ENCODE measurements at places on chromosomes 1 and 21.

GRCh38 chr1:204491655-204492054 is 3.0 kb downstream of the PIK3C2B start:
- no peak for DNase-seq

DNA sequence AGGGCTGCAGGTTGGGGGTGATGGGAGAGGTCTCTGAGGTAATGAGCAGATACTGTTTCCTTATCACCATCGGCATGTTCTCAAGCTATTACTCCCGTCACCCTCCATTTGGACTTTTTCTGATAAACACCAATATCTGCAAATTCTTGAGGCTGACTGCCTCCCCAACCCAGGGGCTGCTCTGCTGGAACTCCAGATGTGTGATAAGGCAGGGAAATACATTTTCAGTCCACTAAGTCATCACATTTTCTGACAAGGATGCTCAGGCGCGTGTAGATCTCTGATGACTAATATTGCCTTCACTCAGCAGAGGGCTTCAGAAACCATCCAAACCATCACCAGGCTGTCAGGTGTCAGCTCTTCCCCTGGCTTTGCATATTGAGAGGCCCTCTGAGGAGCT is 215.0 kb upstream of the POU3F1 start:
- DNase-seq: no peak

GRCh38 chr21:33968080-33968994 is 52.7 kb upstream of the ATP5PO start:
- DNase-seq: peak; percentile 40

DNA sequence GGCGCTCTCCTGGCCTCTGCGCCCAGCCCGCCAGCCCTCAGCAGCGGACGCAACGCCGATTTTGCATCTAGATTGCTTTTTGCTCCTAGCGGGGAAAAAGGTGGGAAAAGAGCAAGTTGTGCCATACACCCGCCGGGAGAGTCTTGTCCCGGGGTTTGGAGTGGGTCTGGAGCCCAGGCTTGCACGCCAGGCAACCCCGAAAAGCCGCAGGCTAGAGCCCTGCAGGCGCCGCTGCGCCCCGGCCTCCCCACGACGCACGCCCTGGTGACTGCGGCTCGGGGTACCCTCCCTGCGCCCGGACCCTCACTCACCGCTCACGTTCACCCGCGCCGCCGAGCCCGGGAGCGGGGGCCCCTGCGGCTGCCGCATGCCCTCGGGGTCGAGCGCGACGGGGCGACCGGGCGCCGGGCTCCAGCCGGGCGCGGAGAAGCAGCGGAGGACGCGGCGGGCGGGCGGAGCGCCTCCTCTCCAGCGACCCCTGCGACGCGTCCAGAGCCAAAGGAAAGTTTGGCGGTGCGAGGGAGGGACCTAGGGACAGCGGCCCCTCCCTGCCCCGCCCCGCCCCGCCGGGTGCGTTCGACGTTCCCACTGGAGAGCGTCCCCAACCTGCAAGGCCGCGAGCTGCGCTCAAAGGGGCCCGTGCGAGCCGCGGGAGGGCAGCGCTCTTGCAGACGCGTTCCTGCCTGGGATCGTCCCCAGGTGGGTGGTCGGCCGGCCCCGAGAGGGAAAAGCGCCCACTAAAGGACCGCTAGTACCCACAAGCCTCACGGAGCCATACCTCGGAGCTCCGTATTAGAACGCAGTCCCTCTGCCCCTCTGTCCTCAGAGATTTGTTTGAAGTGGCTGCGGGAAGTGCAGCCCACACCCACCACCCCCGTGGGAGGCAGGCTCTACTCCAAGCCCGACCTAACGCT is at the start of gene LPAR3:
TSS of gene LPAR3 (minus strand) at position 502 of the 914 bp plus-strand sequence. CDS start 27,086 bp downstream, outside the sequence.
- DNase-seq: no peak

- DNase-seq: no peak
Observed at GRCh38 chr1:7513081-7513480, 258.0 kb upstream of the VAMP3 start.

DNA sequence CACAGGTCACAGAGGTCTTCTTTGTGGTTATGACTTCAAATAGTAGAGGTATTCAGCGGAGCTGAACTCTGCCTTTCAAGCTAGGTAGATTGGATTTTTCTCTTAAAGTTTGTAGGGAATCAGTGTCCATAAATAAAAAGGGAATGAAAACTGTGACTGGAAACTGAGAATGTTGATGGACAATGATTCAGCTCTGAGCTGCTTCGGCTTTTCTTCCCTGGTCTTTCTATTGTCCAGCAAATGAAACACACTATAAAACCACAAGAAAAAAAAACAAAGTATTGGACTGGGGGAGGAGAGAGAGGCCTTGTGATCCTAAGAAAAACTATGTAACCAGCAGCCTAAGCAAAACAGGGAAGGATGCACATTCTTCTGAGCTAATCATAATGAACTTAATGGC is 11.1 kb downstream of the TNNI3K start:
- DNase-seq: no peak

GRCh38 chr1:208172423-208173145 is 71.6 kb downstream of the PLXNA2 start:
- no peak for DNase-seq

DNA sequence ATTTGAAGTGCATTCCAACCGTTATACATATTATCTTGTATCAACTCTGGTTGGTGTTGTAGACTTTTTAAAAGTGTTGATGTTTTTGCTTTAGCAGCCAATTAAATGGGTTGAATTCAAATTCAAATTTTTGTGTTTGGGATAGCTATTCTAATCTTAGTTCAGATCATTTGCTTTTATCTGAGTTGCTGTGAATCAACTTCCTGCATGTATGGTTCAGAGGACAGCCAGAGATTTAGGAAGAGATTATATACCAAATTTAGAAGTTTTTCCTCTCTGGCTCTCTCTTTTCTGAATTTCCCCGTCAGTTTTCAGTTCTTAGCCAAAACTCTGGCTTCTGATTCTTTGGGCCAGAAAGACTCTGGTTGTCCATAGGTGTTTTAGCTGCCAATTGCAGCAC is 415.5 kb downstream of the NUF2 start:
- no peak for DNase-seq

GRCh38 chr1:9459816-9460407 is 79.4 kb upstream of the SLC25A33 start:
- DNase-seq: no peak

- no peak for DNase-seq
Observed at GRCh38 chr1:7967196-7967595, 5.7 kb downstream of the PARK7 start.

DNA sequence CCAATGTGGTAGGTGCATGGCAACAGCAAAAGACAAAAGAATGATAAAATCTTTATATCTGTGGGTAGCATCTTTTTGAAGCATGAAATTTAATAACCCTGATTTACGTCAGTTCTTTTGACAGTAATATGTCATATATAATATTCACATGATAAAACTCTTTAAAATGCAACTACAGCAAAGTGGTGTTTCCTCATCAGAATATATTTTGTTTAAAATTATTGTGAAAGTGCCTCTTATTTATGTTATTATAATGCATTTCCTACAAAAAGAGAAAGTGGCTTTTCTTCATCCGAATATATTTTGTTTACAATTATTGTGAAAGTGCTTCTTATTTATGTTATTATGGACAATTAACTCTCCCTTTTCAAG is 46.9 kb upstream of the EEIG2 start:
- DNase-seq: no peak

GRCh38 chr1:51313268-51313852 is 17.0 kb downstream of the TTC39A start:
- no peak for DNase-seq

DNA sequence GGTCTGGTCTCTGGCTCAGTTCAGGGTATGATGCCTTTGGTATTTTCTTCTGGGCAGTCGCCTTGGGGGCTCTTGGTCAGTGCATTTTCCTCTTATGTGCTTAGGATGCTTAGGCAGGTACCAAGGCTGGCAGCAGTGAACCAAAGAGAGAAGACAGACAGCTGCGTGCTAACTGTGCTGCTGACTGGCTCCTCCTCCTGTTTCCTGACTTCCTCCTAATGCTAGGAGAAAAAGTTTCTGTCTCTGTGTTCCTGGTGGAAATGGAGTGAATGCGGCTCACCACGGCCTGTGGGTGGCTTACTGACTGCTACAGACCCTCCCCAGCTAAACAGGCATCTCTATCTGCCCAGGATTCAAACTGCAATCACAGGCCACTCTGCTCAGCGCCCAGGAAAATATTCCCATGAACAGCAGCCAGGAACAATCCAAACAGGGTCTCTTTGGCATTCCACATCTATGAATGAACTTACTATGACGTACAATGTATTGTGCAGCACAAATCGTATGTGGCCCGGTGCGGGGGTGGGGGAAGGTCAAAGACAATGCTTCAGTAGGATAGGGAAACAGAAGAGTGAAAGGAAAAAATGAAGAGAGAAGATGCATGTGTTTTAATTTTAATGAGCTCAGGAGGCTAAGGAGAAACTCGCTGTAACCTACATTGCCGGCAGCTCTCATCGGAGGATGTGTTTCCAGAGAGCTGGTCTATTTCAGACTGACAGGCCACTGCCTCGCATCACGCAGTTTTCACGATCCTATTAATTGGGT is 2.8 kb downstream of the ABCG1 start:
- no peak for DNase-seq

DNA sequence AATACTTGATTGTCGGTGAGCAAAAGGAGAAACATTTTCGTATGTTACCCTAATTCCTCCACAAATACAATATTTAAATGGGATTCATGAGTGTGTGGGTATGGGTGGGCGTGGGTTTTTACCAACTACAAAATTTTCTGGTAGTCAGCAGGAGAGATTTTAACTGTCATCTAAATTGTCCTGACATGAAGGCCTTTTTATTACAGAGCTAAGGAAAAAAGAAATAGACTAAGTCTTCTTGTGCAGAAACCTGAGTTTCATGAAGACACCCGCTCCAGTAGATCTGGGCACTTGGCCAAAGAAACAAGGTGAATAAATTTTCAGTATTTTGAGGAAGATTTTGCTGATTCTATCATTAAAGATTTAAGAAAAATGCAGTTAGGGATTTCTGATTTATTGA is 752 bp downstream of the RGS18 start:
- no peak for DNase-seq

GRCh38 chr1:33182401-33182841 is 578 bp upstream of the TRIM62 start:
- no peak for DNase-seq
